ENCODE measurements at places on chromosomes 3 and 15.

DNA sequence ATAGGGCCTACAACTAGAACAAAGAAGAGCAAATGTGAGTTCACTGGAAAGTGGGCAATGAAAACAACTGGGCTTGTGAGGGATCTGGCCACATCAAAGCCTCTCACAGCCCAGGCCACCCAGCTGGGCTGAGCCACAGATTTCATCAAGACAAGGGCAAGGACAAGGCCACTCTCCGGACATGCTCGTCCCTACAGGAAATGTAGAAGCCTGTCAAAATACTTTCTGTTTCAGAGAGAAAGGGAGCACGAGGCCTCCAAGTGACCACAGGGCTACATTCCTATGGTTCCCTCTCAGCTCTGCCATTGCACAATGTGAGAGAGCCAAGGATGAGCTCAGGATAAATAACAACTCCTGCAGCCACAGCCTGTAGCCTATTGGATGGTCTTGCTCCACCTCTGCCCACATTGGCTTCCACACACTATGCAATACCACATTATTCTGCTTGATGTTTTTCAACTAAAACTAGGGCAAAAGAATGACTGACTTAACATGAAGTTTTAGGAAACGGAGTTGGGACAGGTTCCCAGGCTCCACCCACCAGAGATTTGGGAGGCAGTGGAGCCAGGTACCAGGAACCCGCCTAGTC, 12.1 kb downstream of the TBC1D2B start:
- DNase-seq = no peak

DNA sequence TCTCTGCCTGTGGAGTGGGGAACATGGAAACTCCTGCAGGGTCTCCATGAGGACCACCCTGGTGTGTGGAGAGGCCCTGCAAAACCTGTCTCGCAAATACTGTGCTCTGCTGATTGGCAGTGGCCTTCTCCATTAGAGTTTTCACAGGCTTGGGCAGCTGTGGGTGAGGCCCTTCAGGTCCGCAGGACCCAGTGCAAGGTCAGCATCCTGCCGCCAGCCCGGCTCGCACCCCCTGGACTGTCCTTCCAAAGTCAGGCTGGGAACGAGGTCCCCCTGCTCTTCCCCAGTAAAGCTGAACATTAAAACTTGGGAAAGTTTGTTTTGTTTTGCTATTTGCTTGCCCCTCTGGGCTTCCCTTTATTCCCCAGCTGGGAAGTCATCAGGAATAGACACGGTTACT, 85.0 kb upstream of the PLXNA1 start:
- DNase-seq = no peak

DNA sequence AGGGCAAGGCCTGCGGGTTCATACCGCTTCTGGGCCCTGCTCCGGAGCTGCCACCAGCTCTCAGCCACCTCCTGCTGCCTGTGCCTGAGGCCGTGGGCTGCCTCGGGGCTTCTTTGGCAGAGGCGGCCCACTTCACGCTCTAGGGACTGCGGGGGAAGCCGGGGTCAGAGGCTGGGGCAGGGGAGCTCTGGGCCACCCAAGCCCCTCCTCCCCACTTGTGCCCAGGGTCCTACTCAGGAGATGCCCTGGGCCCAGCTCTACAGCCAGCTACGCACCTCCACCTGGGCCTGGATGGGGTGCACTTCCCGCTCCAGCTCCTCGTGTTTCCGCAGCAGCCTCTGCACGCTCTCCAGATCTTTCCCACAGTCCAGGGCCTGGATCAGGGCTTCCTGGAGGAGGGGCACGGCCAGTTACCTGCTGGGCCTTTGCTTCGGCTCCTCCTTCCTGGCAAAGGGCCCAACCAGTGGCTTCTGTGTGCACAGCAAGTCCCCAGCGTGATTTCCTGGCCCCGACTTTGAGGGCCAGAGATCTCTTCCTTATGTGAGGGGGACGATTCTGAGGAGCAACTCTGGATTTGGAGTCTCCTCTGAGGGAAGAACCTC, 24.0 kb downstream of the PLA2G4B start:
- DNase-seq = no peak

DNA sequence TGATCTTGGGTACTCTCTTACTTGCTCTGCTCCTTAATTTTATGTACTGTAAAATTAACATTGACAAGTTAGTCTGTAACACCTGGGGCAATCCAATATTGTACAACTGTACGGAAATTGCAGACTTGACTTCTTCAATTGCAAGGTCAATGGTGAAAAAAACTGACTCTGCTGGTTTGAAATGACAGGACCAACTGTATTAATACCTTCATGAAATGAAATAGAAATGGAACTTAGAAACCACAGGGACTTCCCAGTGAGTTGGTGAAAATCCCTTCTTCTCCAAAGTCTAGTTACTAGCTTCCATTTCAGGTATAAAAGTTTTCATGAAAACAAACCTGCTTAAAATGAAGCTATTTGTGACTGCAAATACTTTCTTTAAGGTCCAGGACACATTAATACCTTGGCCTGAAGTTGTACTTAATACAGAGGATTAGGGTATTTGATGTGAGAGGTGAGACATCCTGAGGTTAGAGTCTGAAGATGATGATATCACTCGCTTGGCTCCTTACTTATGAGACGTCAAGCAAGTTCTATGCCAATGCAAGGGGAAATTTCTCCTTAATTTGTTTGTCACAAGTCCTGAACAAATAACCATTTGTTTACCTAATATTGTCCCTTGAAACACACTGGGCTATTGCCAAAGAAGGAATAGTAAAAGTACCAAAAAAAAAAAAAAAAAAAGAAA, 226.2 kb upstream of the TP63 start:
- DNase-seq = no peak

DNA sequence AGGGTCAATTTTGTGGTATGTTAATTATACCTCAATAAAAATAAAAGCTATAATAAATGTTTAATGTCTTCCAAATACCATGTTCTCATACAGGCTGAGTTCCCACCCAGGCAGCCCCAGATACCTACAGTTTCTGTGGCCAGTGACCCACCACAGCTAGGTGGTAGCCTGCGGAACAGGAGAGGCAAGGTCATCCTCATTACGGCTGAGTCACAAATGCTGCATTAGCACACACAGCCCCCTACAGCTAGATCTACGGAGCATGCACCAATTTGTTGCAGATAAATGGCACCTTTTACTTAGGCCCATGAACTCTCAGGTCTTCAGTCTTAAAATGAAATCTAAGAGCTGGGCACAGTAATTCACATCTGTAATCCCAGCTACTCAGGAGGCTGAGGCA, 5.1 kb downstream of the SPATA12 start:
- DNase-seq = no peak

GRCh38 chr3:117405359-117405758, 695.8 kb downstream of the TUSC7 start:
- no peak for DNase-seq

DNA sequence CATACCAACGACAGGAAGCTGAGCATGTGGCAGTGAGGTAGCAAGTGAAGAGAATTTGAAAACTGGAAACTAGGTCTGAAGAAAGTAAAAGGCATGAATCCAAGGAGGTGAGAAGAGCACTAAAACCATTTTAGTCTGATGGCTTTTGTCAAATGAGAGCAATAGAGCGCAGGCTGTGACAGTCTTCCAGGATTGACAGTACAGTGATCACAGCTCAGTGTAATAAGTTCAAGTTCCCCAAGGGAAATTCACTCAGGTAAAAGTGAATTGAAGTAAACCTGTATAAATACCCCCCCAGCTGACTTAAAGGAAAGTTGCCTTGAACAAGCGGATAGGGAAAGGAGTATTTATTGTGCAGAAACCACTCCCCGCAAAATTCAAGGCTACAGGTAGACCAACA, 224.2 kb upstream of the CRBN start:
- no peak for DNase-seq

DNA sequence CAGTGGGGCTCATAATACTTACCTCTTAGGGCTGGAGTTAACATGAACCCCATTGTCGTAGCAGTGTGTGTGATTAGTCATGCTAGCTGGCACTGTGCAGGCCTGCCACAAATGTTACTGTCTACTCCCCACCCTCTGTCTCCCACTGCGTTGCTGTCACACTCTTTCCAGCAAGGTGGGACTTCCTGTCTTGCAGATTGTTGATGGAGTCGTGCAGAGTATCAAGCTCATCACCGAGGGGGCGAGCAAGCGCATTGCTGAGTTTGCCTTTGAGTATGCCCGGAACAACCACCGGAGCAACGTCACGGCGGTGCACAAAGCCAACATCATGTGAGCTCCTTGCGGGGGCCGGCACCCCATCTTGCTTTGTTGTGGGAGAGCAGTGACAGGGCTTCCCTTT, 12.9 kb downstream of the IDH3A start:
- no peak for DNase-seq

- no peak for DNase-seq
Measured at GRCh38 chr3:178870085-178870484, 201.5 kb downstream of the ZMAT3 start.
